ENCODE measurements at places on chromosomes 5 and 9.

DNA sequence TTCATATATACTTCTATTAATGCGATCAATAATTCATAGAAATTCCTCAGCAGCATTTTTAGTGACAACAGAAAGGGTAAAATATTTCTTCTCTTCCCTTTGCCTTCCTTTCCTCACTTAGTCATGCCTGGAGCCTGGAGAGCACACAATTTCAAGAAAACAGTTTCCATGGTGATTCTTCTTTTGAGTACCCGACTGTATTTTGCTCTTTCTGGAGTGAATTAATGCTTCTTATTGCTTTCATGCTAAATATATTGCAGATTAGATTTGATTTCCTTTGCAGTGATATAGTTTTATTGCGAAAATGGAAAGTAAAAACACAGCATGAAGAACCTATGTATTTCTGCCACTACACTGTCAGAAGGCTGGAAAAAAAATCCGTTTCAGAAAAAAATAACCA, 153.5 kb downstream of the PPP2R2B start:
- DNase-seq = no peak

DNA sequence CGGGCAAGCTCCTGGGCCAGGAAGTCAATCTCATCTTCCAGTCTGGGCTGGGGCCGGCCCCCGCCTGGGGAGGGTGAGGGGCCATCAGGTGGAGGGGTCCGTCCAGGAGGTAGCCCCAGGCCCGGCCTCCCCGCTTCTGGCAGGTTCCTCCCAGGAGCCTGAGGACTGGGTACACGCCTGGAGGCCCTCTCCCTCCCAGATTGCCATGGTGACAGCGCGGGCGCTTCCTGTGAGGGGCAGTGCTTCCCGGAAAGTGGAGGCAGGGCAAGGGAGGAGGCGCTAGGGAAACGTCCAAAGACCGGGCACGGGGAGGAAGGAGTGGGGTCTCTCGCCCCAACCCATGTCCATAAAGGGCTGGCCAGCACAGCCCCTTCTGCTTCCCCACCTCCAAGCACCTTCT, 4.9 kb downstream of the NPDC1 start:
- DNase-seq = no peak

DNA sequence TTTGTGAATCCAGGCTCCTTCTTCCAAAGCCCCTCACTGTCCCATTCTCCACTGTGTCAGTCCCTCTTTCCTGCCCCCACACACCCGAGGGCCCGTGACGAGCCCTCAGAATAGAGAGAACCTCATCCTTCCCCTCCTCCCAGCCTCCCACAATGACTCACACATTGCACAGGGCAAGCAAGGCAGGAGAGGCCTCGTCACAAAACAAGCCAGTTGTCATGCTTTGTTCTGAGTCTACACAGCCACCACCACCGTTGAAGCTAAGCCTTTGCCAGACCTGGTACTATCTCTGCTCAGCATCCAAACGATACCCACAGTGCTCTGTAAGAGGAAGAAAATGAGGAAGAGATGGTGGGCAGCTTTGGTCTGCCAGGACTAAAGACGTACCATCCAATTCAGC, 142.2 kb upstream of the ZNF366 start:
- no peak for DNase-seq

- no peak for DNase-seq
Observed at GRCh38 chr5:40915341-40915926, 6.1 kb downstream of the C7 start.

DNA sequence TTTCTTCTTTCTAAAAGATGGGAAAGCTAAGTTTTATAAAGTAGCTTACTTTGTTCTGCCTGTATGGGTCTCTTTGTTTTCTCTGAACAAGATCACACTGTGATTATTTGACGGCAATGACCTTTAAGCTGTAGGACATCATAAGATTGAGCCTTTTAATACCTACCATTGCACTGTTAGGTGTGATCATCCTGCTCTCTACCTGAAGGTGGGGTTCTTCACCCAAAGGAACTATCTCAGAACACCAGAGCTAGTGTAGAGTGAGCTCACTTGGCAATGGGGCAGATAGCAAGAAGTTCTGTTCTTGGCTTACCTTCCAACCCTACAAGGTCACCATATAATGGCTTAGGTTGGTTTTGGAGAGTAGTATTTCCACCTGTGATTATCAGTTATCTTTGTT, 200.2 kb downstream of the SPATA31D1 start:
- DNase-seq = no peak

DNA sequence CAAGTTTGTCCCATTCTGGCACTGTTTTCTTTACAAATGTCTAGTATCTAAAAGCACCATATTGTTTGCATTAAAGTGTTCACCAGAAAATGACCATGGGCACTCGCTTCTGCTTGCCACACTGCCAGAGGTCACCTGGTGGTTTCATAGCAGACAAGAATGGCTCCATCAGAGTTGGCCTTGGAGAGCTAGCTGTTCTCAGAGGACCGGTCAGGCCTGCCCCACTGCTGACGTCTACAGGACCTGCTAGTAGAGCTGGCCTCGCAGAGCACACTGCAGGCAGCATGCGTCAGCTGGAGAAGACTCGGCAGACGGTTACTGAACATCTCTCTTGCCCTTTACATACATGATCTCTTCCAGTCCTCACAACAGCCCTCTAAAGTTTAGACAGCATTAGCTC, 8.7 kb upstream of the TLX3 start:
- DNase-seq = no peak

DNA sequence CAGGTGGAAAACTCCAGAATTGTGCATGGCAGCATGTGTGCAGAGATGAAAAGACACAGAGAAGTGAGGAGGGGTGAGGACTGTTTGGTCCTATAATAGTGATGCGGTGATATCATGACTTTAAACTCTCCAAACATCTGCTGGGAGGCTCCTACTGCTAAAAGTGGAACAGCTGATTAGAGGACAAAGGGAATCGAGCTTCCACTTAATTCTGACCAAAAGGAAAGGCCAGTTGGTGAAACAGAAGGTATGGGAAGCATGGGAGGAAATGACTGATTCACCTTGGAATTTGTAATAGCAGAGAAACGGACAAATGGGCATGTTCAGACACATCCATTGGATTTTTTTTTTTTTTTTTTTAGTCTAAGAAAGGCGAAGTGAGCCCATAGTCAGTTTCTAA, 67.5 kb upstream of the MAMDC2 start:
- no peak for DNase-seq

DNA sequence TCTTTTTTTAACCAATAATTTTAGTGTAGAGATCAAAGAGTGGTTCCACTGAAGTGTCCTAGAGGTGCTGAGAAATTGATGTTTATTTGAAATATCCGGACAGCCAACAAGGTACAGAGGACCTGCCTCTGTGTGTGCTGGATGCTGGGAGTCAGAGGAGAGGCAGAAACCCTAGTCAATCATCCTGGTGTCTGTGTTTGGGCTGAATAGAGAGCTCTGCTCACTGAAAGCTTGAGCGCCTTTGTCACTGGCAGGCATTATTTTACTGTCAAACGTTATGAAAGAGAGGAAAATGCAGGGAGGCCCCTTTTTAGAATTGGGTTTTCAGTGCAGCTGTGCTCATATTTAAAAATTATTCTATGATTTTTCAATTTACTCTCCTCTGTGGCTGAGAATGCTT, 480.3 kb upstream of the TYRP1 start:
- DNase-seq = no peak

GRCh38 chr5:1415059-1415425, 30.2 kb downstream of the SLC6A3 start:
- DNase-seq = no peak

GRCh38 chr5:150542933-150543445, 35.1 kb downstream of the NDST1 start:
- no peak for DNase-seq

DNA sequence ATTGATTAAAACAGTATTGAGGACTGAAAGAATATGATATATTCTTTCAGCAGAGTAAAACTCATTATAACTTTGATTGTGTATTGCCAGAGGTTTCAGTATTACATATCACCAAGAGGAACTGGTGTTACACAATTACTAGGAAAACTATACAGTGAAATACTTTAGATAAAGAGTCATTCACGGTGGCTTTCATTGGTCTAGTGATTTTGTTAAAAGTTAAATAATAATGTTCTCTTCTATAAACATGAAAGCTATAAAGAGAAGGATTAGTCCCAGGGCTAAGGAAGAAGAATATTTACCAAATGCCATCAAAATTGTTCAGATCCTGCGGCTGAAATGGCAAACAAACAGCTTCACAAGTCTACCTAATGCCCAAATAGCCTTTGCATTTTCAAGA, 306.2 kb downstream of the SEMA5A start:
- DNase-seq = no peak

GRCh38 chr9:124342402-124342775, 72.9 kb downstream of the PSMB7 start:
- no peak for DNase-seq

DNA sequence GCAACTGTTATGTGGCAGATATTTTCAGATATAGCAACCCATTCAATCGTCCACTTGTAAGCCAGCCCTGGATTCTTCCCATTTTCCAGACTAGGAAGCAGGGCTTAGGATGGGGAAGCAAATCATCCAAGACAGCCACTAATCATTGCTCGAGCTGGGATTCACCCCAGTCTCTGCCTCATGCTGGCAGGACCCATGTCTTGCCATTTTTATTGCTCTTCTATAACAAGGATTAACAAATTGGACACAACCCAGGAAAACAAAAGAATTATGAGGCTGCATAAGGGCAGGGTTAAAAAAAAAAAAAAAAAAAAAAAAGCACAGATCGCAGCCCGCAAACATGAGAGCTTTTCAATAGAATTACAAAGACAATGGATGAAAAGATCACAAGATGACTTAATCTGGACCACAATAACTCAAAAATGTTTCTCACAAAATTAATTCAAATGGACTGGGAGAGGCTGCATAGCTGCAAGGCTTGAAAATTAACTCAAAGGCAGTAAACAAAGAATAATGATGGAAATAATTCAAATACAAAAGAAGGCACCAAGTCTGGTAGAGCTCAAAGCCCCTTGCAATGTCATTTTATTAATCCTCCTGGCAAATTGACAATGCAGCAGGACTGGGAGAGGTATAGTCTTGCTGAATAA, 40.7 kb downstream of the ASTN2 start:
- no peak for DNase-seq

- no peak for DNase-seq
Observed at GRCh38 chr9:8856396-8857067, 1057.0 kb upstream of the DMAC1 start.

Measured in NCI-H2081 (cell line).